ENCODE measurements at places on chromosomes 7 and 10.

DNA sequence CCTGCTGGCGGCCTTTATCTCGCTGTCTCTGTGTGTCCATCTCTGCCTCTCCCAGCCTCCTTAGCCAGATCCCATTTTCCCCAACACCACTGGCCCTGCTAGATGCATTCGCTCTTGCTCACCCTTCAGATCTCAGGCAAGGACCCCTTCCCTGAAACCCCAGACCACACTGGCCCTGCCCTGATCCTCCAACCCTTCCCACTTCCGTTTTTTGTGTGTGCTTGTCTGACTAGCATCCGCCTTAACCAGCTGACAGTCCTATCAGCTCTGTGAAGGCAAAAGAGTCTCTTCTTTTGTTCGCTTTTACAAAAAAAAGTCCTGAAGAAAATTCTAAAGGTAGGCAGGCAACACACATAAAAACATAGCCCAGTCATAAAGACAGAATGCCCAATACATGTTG, 28.7 kb downstream of the CHST15 start:
- peak; percentile 68 for DNase-seq

DNA sequence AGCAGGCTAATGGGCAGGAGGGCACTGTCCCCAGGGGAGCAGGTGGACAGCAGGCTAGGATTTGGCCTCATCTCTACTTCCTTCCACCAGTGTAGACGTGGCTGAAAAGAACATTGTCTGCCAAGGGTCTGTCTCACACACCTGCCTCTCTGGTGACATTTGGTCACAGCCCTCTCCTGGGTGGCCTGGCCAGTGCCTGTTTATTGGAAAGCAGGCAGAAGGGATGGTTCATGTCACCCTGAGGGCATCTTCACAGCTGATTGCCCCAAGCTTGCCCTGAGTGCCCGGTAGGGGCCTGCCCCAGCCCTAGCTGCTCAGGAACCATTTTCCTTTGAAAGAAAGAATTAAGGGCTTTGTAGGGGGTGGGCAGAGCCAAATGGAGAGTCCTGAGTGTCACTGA, 138.7 kb downstream of the C10orf105 start:
- DNase-seq: no peak

DNA sequence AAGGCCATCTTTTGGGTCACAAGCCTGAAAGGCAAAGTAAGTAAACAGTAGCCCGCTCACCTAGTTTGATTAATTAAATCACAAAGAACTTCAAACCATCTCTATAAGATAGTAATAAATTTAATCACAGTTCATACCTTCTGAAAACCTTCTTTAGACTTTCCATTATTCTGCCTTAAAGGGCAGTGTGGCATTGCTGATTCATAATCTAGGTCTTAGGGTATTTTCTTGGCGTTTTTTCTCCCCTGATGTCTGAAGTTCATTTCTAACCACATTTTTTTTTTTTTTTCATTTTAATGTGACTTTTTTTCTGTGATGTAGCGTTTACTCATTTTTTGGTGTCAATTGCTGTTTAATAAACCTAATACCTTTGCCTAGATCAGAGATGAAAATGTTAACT, 27.5 kb downstream of the LOXL4 start:
- DNase-seq: no peak

DNA sequence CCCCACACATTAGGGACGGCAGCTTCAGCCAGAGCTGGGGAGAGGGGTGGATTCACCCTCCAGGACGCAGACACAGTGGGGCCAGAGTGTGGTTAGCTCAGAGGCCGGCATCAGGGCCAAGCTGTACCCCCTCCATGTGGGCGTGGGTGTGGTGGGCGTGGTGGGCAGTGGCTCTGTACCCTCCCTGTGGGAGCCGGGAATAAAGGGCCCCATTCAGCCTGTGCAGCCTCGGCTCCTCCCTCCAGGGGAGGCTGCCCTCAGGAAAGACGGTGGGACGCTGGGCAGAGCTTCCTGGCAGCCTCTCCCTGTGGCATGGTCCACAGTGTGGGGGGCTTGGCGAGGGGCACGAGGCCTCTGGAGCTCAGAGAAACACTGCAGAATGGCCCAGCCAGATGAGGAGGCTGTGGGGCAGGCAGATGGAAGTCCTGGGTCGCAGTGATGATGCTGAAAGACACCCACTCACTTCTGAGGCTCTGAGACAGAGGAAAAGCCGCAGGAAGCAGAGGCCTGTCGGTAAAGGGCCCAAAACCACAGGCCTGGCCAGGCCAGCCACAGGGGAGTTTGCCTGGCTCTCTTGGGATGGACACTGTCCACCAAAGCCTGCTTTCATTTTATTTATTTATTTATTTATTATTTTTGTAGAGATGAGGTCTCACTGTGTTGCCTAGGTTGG, 108.0 kb downstream of the SH3PXD2A start:
- DNase-seq: no peak

DNA sequence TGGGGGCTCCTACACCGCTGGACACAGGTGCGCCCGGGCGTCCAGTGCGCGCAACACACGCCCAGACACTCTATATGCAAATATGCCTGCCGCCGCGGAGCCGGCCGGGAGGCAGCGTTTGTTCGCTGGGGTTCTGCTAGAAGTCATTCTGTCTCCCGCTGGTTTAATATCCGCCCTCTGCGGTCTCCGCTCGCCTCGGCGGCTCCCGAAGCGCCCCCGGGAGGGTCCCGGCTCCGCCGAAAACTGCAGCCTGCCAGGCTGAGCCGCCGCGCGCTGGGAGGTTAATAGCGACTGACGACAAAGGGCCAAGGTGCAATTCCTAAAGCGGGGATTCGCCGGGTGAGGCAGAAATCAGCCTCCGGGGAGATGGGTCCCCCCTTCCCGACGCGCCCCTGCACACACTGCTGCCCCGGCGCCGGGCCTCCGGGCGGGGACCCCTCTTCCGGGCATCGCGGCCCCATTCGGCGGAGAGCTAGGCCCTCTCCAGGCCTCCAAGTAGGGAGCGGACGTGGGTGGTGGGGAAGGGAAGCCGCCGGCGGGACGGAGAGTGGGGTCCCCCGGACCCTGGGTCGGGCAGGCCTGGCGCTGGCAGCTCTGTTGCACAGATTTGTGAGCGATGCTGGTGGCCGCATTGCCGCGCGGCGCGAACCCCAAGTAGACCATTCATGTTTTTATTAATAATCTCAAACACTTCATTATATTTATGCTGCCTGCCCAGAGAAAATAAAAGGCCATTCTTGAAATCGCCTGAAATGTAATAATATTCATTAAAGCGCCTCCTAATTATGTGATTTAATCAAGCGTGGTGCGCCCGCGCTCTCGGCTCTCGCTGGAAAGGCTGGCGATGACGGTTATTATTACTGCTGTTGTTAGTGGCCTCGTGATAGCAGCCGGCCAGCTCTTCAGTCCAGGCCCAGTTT, 9.1 kb downstream of the EN2 start:
- peak; percentile 58 for DNase-seq

DNA sequence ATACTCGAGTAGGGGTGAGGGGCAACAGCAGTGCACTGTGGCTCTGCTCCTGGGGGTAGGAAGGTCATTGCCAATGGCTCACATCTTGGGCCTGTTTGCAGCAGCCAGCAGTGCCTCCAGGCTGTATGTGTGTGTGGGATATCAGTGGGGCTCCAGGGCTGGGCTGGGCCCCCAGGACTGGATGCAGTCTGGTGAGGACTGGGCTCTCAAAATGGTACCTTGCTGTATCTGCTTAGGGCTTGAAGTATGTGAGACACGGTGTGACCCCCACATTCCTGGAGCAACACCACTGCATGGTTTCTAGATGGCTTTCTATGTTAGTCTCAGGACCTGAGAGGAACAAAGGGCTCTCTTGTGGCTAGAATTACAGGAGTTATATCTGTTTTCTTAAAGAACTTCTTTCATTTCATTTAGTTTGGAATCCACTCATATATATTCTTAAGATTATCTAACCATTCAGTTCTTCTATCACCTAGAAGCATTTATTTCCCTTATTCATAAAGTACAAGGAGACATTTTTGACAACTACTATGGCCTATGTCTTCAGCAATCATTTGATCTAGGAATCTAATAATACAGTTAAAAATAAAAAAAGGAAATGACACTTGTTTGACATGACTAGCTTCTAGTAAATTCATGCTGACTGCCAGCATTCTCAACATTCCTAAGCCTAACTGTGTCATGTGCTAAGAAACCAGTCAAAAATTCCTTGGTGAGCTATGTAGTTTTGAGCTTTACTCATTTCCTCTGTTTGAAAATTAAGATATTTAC, 443.2 kb upstream of the SEMA3A start:
- no peak for DNase-seq

DNA sequence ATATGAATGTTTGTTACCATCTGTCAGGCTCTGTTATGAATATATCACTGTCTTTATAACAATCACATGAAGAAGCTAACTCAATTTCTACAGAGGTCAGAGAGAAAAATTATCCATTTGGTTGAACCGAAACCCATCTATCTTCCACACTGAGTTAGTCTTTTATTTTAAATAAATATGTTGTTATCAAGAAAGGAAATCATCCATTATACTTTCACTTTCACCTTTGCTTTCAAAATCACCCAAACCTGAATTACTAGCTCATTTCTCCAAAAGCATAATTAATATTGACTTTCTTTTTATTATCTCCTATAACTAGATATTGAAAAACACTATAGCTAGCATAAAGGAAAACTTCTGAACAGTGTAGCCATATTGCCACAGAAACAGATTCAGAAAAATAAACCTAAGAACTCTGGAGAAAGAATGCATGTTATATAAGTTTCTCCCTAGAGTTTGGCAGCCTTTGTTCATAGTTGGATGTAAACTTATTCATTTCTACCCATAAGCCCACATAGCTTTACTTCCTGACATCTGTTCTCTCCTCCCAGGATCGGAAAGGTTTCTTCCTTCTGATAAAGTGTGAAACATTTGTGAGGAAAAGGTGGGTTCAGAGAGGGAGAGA, 66.0 kb downstream of the NPSR1 start:
- no peak for DNase-seq

- peak; percentile 29 for DNase-seq
Measured at GRCh38 chr10:78664929-78665553, 403.7 kb upstream of the ZMIZ1 start.

DNA sequence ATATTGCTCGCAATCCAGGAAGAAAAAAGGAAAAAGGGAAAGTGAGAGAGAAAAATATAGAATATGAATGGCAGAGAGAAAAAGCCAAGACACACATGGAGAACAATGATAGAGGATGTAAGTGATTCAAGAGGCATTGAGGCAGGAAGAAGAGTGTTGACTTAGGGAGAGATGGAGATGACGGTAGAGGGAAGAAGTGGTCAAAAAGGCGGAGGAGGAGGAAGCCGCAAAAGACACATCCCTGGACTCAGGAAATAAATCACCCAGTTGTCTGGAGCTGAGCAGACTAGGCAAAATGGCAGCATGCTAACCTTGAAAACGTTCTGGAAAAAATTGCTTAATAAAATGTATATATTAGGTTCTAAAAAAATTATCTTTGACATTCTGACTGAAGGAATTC, 17.7 kb upstream of the GPR37 start:
- no peak for DNase-seq

GRCh38 chr7:311131-311680, 21.2 kb downstream of the FOXL3 start:
- no peak for DNase-seq

DNA sequence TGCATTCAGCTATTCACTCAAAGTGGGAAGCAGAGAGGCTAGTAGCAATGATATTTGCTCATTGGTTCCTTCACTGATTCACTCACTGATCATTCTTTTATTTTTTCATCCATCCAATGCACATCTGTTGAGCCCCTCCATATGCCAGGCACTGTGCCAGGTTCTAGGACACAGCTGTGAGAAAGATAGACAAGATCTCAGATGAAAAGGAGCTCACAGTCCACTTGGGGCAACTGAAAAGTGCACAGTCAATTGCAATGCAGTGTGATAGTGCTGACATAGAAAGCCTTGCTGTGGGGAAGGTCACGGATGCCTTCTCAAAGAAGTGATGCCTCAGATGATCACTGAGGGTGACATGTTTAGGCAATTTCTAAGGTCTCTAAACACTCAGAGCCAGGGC, 262.3 kb downstream of the PTEN start:
- peak; percentile 41 for DNase-seq

DNA sequence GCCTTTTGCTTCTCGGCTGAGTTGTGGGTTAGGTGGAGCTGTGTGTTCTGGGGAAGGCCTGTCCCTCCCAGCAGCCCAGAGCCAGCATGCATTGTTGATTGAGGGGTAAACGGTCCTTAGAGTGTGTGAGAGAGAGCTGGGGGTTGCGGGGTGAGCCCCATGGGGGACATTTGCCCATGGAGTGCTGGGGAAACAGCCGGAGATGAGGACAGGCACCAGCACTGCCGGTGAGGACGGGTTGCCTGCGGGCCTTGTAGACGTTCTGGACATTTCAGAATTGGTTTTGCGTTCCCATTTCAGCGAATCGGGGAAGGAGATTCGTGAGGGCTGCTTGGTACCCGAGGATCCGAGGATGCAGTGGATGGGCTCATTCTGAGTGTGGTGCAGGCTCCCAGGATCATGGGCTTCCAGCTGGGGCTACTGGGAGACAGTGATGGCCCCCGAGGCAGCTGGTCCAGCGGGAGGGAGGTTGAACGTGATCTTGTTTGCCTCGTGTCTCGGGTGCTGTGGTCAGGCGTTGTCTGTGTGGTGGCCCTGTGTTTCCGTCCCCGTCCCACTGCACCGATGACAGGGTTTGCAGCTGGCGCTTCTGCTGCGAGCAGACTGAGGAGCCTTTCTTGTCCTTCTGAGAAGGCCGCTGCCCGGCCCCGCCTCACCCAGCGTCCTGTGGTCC, 113.9 kb downstream of the CYTH3 start:
- no peak for DNase-seq

DNA sequence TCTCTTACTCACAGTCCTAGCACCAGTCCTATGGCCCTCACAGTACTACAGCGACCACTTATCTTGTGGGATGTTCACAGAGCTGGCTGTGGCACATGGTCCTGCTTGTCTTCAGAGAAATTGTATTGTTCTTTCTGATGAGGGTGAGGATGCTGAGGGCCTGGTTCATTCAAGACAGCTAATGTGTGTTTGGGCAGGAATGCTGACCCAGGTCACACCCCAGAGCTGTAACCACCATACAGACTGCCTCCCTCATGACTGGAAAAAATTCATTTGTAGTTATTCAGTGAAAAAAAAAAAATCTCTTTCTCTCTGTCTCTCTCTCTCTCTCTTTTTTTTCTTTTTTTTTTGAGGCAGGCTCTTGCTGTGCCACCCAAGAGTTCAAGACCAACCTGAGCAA, 83.5 kb downstream of the KLF6 start:
- DNase-seq: no peak

Measured in Jurkat, Clone E6-1 (cell line).